Stimulated activated CD4-positive, alpha-beta T cell treated with anti-CD3 and anti-CD28 coated beads, Interleukin-15, amount 100 ng/mL, for 1 hour (primary cell): ENCODE measurements at places on chromosomes 6 and 20.
A peak's percentile ranks its signal among the peaks of the same experiment; 100 is the strongest.

DNA sequence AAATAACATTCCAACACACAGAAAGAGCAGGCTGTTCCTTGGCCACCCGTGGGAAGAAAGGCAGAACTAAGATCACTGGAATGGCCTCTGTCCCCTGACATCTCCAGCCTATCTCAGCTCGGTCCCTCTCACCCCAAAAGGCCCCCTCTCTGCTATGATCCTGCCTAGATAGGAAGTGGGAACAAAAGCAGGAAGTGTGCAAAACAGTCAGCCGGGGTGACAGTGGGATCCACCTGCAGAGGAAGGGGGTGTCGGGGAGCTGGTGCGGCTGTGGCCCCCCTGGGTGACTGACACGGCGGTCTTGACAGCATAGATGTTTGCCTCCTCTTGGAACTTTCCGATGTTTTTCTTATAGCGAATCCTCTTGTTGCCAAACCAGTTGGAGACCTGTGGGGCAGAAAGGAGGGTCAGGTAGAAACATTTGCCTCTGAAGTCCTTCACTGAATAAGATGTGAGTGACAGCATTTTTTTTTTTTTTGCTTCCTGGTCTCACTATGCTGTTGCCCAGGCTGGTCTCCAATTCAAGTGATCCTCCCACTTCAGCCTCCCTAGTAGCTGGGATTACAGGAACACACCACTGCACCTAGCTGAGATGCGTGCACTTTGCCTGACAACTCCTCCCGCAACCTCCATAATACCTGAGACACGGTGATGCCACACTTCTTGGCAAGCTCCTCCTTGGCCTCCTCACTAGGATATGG is 2.8 kb downstream of the PBX2 start:
- no peak for DNase-seq

- no peak for DNase-seq
Measured at GRCh38 chr6:6657085-6657819, 68.7 kb downstream of the LY86 start.

- no peak for DNase-seq
Measured at GRCh38 chr20:3889489-3890397, 556 bp downstream of the PANK2 start.

- DNase-seq, result no peak
Measured at GRCh38 chr20:40173872-40174271, 515.2 kb downstream of the MAFB start.

DNA sequence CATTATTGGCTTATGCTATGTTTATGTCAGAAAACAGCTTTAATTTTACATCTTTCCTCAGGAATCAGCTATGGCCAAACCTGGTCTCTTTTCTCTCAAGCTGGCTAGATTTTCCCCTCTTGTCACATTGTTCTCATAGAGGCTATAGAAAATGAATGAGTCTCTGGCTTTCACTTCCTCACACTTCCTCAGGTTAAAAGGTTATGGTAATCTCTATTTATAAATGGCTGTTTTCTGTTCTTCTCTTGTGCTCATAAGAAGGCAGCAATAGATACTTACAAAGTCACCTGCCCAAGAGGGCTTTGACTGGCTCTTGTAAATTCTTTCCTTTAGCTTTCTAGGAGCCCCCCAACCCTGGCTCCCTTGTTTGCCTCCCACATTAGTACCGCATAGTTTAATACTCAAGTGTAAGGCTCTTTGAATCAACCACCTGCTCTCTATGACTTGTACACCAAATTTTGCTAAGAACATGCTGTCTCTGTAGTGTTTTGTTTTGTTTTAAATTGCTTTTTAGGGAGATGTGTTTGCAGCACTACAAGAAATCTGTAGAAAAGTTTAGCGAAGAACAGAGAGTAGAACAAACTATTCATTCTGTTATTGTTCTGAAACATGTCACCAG is 897.4 kb upstream of the CITED2 start:
- no peak for DNase-seq

GRCh38 chr20:23217023-23217422 is 130.9 kb upstream of the CD93 start:
- DNase-seq, result no peak

GRCh38 chr6:30722280-30723112 is 2.3 kb downstream of the TUBB start:
- peak; percentile 81 for DNase-seq

DNA sequence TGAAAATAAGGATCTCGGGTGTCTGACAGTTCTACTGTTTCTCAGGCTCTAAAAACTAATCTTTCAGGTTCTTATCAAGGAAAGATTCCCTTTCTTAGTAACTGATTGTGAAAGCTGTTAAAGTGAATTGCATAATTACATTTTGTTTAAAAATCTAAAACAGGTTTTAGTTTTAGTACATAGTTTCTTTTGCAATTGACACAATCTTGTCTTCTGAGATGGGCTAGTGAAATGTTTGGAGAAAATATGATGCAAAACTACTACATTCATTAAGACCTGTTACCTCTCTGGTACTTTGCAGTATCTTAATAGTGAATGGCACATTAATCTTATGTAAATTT is 298.4 kb downstream of the UTRN start:
- no peak for DNase-seq

GRCh38 chr6:100485268-100485667 is 20.5 kb upstream of the SIM1 start:
- DNase-seq, result no peak

DNA sequence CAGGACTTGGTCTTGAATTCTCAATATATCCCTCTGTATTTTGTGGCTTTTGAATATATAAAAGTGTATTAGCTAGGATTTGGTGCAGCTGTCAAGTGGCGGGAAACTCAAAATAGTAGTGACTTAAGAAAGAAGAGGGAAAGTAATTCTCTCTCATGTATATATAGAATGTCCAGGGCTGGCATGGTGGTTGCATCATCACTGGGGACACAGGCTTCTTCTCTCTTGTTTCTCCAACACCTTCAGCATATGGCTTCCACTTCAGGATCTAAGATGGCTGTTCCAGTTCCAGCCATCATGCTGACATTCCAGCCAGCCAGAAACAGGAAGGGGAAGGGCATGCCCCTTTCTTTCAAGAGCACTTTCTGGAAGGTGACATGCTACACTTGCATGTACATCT is 11.8 kb upstream of the GPR6 start:
- DNase-seq, result no peak

DNA sequence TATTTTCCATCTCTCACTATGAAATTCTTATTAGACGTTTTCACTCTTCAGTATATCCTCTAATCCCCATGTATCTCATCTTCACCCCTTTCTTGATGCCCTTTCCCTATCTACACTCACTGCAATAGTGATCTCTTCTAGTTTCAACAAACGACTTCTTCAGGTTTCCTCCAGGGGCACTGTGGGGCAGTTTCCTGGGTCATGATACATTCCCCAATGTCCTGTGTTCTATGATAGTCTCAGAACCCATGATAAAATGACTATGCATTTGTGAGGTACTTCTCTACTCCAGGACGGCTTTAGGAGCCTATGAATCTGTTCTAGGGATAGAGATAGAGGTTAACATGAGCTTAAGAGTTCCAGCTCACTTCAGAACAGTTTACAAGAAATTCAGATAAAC is 183.3 kb downstream of the FOXC1 start:
- no peak for DNase-seq

DNA sequence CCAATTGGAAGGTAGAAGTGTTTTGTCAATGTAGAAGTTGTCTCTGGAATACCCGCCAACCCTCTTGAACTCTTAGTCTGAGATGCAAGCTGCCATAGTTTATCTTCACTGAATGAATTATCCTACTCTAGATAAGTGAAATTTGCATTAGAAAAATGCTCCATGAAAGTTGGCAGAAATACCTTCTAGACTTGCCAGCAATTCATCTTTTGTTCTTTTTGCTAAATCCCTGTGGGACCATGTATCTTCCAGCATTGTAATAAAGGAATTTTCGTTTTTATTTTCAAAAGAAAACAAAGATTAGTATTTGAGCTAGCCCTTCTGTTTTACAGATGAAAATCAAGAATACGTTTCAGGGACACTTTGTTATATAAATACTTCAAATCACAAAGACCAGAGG is 244.2 kb downstream of the CBLN4 start:
- no peak for DNase-seq

- no peak for DNase-seq
Measured at GRCh38 chr6:104789770-104790190, 69.9 kb downstream of the HACE1 start.

GRCh38 chr20:41057999-41058673 is 29.5 kb downstream of the TOP1 start:
- no peak for DNase-seq

DNA sequence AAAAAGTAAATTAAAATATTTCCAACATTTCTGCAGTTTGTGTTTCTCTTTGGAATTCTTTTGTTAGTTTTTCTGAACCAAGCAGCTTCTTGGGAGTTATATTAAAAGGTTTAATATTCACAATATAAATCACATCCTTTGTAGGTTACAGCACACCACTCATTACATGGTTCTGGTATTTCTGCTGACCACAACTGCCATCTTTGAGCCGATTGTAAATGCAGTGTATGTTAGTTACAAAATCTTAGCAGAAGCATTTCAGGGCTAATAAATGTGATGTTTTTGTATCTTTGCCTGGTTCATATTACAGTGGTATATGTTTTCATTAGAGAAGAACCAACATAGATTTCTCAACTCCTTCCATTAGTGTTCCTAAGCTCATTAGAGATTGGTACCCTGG is 19.1 kb upstream of the TSHZ2 start:
- no peak for DNase-seq

GRCh38 chr6:4103929-4104328 is 25.0 kb upstream of the FAM217A start:
- no peak for DNase-seq

DNA sequence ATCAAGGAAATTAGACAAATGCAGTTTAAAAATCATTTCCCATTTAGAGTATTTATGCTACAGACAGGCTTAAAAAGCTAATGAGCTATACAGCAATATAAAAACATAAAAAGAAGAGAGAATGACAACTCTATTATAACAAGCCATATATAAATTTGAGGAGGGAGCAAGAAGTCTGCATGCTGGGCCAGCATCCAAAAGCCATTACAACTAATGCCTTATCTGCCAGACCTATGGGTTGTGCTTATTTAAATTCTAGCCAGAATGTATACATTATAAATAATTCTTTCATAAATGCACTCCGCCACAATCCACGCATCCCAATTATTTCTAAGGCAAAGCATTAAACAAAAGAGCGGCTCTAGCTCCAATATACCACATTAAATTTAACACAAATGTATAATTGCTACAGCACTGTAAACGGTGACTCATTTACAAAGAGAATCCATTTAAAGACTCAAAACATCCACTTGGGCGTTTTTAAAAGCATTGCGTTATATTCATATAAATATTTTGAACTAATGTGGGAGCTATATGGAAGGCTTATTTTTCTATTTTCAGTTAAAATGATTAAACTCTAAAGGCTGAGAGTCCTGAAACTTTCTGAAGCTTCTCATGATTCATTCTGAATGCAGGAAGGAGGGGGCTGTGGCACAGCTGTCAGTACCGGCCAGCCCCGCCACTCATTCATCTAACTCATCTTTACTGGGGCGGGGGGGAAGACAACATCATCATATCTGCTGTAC is 37.7 kb upstream of the RAB22A start:
- no peak for DNase-seq

DNA sequence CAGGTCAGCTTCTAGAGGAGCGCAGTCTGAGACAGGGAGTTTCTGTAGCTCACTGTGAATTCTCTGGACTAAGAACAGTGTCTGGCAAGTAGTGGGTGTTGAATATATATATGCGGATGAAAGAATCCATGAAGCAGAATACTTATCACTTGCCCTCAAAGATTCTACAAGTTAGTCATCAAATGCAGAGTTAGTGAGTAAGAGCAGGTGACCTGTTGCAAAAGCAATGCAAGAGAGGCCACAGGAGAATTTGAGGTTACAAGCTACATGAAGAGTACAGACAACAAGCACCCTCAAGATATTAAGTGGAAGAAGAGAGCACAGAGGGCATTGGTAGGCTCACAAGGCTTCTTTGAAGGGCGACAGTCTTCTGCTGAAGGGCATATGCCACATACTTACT is 103.4 kb upstream of the BTBD3 start:
- no peak for DNase-seq

GRCh38 chr6:25590986-25591385 is 61.0 kb upstream of the SCGN start:
- DNase-seq, result no peak

GRCh38 chr6:88358846-88359245 is 192.7 kb upstream of the CNR1 start:
- no peak for DNase-seq

- no peak for DNase-seq
Measured at GRCh38 chr6:44132476-44132875, 5.1 kb downstream of the TMEM63B start.

DNA sequence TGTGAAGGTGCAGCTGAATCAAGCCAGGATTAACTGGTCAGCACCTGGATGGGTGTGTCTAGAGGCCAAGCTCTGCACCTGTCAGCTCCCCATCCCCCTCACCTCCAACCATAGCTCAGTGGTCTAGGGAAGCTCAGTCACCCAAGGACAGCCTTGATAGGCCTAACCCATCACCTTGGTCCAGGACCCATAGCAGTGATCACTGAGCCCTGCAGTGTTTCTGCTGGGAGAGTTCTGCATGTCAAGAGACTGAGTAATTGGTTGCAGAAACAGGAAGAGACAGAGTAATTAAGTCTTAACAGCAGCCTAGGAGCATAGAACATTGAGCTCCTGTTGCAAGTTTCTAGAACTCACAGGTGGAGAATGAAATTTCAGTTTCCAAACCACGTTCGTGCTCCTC is 18.7 kb upstream of the RALGAPB start:
- no peak for DNase-seq

DNA sequence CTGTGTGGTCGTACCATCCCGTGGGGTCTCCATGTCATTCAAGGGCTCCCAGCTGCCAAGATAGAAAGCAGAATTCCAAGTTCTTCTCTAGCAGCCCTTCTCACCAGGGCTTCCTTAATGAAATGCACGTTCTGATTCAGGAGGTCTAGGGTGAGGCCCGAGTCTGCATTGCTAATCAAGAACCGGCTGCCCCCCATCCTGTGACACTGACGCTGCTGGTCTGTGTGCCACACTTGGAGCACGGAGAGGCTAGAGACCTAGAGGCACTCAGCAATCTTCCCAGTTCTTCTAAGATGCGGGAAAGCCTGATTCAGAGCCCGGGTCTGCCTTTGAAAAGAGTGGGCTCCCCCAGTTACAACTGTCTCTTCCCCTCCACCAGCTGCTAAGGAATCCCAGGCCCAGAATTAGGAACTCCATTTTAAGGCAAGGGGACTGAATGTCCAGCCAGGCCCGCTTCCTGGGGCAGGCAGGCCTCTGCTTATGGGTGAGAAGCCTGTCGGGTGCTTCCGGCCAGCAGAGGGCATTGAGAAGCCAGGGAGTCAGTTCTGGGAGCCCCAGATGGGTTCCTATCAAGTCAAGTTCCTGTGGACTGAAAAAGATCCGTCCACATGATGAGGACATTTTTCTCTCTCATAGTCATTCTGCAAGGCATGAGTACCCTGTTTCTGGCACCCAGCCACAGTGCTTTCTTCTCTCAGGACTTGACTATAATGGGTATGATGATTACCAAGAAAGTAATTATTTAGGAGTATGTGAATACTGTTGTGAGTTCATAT is 69.8 kb upstream of the RIN2 start:
- DNase-seq, result no peak

GRCh38 chr6:28893172-28893799 is 30.5 kb downstream of the TRIM27 start:
- no peak for DNase-seq

GRCh38 chr6:56169366-56169765 is 78.0 kb downstream of the COL21A1 start:
- DNase-seq, result no peak
